Chondrocyte (in vitro differentiated cells): ENCODE measurements at places on chromosomes 2 and 18. TPM values are rescaled to one million over a fixed set of nuclear protein-coding genes. Genes with fewer than 3 reads are reported as not detected.

DNA sequence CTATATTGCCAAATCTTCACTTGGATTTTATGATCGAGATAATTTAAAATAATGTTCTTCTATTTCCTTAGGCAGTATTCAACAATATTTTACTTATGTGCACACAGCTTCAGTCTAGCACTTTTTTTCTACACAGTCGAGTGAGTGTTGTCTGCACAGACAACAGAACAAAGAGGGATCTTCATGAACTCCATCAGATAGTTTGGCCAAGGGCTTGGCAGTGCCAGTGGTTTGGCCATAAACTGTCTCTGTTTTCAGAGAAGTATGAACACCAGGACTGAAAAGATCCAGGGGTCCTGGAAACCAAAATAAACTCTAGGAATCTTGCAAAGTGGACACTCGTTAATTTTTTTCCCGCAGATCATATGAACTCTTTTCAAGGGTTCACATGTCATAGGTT is 547.3 kb downstream of the PLCL1 start:
- DNase-seq: no peak

GRCh38 chr2:237497009-237497837 is 10.2 kb downstream of the MLPH start:
- no peak for DNase-seq

- no peak for DNase-seq
Observed at GRCh38 chr18:78517328-78517727, 462.3 kb upstream of the SALL3 start.

DNA sequence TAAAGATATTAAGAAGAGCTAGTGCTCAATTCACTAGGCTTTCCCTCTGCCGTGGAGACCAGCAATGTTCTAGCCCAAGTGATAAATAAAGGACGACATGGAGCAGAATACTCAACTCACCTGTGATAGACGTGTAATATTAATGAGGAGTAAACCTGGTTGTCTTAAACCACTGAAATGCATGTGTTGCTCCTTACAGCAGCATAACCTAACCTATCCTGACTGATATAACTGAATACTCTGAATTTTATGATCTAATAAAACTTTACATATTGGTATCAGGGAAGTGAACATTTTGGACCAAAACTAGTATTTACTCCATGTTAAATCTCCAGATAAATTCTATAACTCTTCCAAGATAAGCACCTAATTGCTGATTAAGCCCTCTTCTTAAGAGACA is 531.0 kb downstream of the METTL4 start:
- DNase-seq: no peak

GRCh38 chr2:207341112-207341750 is 175.5 kb upstream of the KLF7 start:
- no peak for DNase-seq

DNA sequence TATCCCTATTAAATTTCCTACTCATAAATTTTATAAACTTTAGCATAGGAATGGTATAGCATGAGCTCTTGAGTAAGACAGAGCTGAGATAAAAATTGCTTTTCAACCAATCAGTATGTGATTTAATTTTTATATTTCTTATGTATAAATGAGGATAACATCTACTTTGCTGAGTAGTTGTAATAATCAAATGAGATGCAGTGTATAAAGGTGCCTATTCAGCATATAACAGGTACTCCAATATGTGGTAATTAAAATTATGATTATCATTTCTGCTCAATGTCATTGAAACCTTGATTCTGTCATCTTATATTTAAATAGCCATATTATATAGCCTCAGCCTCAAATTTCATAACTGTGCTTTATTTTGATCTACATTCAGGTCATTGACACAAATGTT is 700.4 kb upstream of the SLC8A1 start:
- no peak for DNase-seq

DNA sequence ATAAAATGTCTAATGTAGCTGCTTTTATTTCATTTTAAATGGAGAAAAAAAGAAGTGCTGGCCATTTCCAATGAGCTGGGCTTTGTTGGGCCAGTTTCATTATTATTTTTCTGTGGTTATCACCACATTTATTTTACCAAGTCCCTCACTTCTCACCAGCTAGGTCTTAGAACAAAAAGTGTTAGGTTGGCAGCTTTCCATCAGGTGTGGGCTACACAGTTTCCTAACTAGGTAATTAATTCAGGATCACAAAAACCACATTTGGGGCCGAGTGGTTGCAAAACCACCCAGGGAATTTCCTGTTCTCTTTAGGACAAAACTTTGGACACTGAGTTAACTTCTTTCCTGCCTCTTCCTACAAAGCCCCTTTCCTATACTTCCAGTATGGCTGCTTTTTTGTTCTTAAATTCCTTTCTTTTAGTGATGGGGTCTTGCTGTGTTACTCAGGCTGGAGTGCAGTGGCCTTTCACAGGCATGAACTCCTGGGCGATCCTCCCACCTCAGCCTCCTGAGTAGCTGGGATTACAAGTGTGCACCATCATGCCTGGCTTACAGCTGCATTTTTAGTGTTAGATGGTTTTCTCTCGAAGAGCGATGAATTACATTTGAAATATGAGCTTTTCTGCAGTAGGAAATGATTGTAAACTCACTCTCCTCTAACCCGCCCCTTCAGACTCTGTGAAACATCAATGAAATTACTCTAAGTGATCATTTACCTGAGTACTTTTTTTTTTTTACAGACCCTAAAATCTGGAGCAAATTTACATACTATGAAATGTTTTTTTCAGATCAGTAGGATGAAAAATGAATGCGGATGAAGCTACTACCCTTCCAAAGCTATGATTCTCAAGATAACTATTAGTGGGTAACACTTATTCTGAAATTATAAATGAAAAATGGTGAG is 2.6 kb upstream of the ZFP36L2 start:
- DNase-seq: no peak

DNA sequence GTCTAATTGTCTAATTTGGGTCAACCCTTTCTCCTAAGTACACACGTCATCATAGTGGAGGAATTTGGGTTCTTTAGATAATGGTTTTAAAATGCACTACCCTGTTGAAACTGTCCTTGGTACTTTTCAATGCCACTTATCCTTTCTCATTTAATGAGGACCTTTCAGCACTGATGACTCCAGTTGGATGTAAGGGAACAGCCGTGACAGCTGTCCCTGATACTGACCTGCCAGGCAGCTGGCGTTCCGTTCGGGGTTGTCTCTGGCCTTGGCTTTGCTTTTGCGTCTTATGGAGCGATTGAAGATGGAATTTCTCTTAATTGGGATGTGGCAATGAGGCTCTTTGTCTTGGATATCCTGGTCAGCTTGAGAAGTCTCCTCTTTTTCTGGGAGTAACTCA is 38.7 kb downstream of the NGEF start:
- DNase-seq: peak; percentile 14

DNA sequence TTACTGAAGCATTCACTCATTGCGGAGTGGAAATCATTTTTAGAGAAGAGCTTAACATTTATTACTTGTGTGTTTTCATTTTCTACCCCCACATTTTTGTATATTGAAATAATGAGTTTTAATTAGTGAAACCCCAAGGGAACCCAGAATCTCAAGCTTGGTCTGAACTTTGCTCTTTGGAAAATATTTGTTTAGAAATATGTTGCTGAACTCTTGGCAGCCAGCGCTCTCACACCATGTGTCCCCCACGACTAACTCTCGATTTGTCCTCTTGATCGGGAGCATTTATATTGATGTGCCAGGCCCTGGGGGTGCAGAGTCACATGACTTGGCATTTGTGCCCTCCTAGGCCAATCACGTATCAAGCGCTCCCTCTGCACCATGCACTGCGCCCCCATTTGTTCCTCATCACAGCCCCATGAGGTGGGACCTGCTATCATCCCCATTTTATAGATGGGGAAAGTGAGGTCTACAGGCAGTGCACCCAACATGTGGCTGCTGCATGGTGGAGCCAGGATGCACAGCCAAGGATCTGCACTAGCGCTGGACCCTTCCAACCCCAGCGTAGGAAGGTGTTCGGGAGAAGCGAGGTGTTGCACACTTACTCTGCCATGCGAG is 149.7 kb downstream of the NCK2 start:
- no peak for DNase-seq

DNA sequence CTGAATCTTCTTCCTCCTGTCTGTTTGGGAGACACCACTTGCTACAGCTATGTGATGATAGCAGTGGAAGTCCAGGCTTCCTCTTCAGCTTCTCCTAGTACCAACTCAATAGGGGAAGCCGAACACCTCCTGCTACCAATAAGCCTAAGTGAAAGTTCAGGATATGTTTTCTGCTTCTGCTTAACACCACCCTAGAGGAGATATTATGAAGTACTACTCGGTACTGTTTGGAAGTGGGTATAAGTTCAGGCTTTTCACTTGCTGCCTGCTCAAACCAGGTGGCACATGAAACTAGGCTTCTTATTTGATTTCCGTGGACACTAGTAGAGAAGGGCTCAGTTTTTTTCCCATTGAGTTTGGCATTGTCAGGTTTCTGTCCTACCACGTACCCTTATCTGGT is 99.8 kb downstream of the PTPN4 start:
- no peak for DNase-seq

GRCh38 chr18:63307551-63308200 is 11.9 kb downstream of the BCL2 start:
- DNase-seq: no peak

Gene CCDC102B
- 8.1 to 9.8 TPM (median 9.1 TPM) in 3 replicates for total RNA-seq

Gene NCK2
- 28.6 to 55.5 TPM (median 55.2 TPM) in 3 replicates for total RNA-seq

Gene RNF125
- total RNA-seq: 0.51 to 0.87 TPM (median 0.60 TPM) in 3 replicates

Gene HMSD
- total RNA-seq: not detected in 3 replicates

Gene TMEM178A
- total RNA-seq: 1.3 to 2.6 TPM (median 1.4 TPM) in 3 replicates

Gene PHLPP1
- total RNA-seq: 9.3 to 13.2 TPM (median 10.4 TPM) in 3 replicates

Gene MEP1B
- not detected in 3 replicates for total RNA-seq

Gene IL36A
- not detected in 3 replicates for total RNA-seq

Gene CTAGE1
- 0.12 to 0.13 TPM in 2 of 3 replicates, not detected in the other for total RNA-seq
